ENCODE measurements at places on chromosomes 6 and 20. TPM values are rescaled to one million over a fixed set of nuclear protein-coding genes. Genes with fewer than 3 reads are reported as not detected.

Gene NECAB3
- 0.74 TPM for polyA plus RNA-seq

Gene MUCL3
- not detected for polyA plus RNA-seq

DNA sequence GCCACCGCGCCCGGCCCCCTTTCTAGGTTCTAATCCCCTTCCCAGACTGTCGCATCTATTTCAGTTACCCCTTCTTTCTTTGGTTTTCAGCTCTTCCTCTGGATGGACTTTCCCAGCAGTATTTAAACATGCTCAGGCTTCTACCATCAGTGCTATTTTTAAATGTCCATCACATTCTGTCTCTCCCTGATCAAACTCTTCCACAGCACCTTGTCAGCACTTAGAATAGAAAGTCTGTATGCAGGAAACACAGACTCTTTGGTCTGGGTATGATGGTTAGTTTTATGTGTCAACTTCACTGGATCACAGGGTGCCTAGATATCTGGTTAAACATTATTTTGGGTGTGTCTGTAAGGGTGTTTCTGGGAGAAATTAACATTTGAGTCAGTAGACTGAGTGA lies 297.8 kb upstream of the ECI2 start:
- no peak overlapping the region for H3K27ac ChIP-seq
- H3K27me3 ChIP-seq, result peaks cover 20% of the 10 kb centered on the region
- peaks cover 22% of the 10 kb centered on the region for H3K36me3 ChIP-seq

DNA sequence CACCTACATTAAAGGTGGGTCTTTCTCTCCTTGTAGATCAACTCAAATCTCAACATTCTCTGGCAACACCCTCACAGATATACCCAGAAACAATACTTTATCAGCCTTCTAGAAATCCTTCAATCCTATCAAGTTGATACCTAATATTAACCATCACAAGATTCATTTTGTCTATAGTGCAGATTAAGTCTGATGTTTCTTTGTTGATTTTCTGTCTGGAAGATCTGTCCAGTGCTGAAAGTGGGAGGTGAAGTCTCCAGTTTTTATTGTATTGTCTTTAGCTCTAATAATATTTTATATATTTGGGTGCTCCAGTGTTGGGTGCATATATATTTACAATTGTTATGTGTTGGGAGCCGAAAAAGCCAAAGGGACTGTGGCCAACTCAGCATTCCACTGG lies 493.9 kb upstream of the ADGRB3 start:
- no peaks in the 10 kb centered on the region for H3K27me3 ChIP-seq
- DNase-seq, result no peak
- no peak overlapping the region for H3K4me3 ChIP-seq
- no peaks in the 10 kb centered on the region for H3K36me3 ChIP-seq
- H3K4me1 ChIP-seq, result no peaks in the 10 kb centered on the region

GRCh38 chr6:57021086-57021720 lies 25.3 kb upstream of the KIAA1586 start:
- no peak overlapping the region for H3K4me3 ChIP-seq
- no peak overlapping the region for H3K27ac ChIP-seq
- peaks cover 20% of the 10 kb centered on the region for H3K36me3 ChIP-seq
- DNase-seq, result peak; percentile 12
- no peaks in the 10 kb centered on the region for H3K4me1 ChIP-seq

- H3K36me3 ChIP-seq, result no peaks in the 10 kb centered on the region
- peaks cover 7% of the 10 kb centered on the region for H3K4me1 ChIP-seq
- H3K27ac ChIP-seq, result no peak overlapping the region
- no peaks in the 10 kb centered on the region for H3K27me3 ChIP-seq
These were observed 8.4 kb downstream of the CYP21A2 start for GRCh38 chr6:32046450-32047083.

Measured in naive B cell (primary cell).